ENCODE measurements at places on chromosomes 6 and 20. TPM values are rescaled to one million over a fixed set of nuclear protein-coding genes. Genes with fewer than 3 reads are reported as not detected.

ASIP gene
- 37.6 TPM for total RNA-seq

DUSP15 gene
- total RNA-seq = 17.0 TPM

NNAT gene
- 4.7 TPM for total RNA-seq

DNA sequence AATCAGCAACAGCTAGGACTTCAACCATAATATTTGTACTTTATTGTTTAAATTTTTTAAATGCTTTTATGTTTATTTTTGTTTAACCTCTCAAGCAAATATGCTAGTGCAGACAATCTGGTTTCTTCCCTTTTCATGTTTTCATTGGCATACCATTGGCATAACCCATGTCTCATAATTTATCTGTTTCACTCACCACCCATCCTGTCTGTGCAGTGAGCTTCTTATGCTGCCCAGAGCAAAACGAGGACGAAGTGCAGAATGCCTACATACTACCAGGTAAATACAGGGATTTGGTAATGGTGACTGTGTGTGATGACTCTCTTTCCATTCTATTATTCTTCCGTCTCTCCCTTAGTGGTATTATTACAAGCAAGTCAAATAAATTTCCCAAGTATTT, 361.4 kb upstream of the KCNQ5 start:
- DNase-seq = no peak

GRCh38 chr6:166969390-166970002, 13.1 kb upstream of the RNASET2 start:
- no peak for DNase-seq

DNA sequence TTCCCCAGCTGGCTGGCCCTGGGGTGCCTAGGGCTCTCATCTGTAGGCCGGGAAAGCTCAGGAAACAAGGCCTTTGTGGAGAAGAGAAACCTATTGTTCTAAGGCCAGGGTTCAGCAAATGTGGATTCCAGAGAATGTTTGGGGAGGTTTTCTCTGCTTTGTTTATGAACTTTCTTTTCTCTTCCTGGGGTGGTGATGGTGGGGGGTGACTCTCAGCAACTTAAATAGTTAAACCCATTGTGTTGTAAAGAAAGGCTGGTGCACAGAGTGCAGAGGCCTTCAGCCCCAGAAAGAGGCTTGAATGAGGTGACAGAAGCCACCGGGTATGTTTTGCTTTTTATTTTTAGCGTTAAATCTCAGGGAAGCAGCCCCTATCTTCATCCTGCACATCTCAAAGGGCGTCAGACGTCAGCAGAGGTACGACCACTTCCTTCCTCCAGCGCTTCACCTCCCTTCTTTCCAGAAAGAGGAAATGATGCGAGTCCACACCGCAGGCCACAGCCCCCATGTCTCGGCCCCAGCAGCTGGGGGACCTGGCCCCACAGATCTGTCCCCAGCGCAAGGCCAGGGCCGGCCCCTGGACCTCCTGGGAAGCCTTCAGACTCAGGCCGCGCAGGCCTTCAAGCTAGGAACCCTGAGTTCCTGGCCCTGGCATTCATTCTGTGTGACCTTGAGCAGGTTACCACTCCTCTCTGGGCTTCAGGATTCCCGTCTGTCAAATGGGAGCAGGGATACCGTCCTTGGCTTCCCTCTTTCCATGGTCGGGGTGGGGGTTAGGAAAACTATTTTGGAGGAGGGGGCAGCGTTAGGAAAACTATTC, 605 bp upstream of the PPP1R16B start:
- no peak for DNase-seq

ENPP3 gene
- 0.88 TPM for total RNA-seq

DNA sequence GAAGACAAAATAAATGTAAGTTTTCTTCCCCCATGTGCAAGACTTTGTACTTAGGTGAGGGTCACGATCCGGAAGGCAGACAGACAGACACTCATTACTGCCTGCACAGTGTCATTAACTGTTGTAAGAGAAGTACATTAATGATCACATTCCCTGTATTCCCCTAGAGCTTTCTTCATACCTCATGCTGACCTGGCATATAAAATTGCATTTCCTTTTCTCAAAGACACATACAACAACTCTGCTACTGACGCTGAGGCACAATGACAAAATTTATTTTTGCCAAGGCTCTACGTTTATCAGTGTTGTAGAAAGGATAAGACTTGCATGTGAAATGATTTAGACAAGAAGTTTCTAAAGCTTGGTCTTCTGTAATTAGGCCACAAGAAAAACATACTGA, 3.0 kb upstream of the SYCP2 start:
- no peak for DNase-seq

GRCh38 chr6:7171119-7171518, 63.4 kb downstream of the RREB1 start:
- no peak for DNase-seq

DNA sequence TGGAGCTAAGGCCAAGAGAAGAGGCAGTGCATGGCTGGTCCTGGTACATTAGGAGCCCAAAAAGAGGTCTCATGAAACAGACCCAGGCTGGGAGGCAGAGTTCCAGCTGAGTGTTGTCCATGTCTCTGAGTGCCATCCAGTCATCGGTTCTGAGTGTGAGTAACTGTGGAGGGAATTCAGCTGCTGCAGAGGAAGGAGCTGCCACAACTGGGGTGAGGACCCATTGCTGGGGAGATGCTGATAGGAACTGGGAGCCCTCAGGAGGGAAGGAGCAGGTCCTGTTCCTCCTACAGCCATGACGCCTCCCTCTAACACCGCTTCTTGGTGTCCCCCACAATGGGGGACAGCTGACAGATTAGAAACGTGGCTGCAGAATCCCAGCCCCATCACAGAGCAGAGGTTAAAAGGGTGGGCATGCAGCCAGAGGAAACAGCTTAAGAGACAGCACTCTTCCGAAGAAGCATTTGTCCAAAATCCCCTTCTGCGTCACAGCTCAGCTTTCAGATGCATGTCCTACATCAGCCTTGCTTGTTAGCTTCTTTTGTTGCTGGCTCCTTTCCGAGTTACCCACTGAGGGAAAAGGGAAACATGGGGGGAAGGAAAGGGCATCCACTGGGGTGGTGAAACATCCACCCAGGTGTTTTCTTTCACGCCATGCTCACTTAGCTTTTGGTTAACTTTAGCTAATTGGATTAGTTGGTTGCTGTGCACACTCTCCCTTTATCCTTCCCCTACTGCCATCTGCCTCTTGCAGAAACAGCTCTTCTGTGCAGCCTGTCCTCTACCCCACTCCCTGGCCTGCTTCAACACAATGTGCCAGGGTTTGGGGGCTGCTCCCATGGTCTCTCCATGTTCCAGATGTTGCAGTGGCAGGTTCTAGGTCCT, 239.2 kb downstream of the SYNDIG1 start:
- no peak for DNase-seq

DNA sequence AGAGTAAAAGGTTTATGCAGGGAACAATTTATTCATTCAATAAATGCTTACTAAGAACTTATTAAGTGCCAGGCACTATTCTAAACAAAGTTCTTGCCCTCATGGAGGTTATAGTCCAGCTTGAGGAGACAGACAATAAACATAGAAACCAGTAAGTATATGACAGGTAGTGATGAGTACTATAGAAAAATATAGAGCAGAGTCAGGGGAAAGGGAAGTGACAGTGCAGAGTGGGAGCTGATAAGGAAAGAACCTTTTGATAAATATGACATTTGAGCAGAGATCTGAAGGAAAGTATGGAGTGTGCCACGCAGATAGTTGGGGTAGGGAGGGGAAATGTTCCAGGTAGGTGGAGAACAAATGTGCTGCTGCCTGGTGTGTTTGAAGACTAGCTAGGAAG, 12.1 kb downstream of the ACSS2 start:
- no peak for DNase-seq

- DNase-seq = no peak
Observed at GRCh38 chr6:138246650-138247440, 28.6 kb upstream of the PBOV1 start.

DNA sequence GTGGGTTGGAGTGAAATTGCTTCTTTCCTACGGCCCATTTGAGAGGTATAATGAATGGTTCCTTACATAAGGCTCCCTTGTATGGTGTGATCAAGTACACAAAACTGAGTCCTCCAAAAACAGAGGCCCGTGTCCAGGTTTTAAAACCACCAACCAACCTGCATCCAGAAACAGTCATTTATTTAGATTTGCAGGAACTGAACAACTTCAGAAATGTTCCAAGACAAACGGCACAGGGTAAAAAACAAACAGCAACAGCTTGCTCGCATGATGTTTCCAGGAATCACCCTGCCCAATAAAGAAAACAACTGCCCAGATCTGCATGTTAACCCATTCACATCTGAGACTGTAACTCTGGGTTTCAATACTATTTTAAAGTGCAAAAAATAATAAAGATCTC, 40.2 kb upstream of the TRAM2 start:
- DNase-seq = no peak

- no peak for DNase-seq
Observed at GRCh38 chr20:45503403-45503802, 12.0 kb downstream of the SPINT3 start.

DNA sequence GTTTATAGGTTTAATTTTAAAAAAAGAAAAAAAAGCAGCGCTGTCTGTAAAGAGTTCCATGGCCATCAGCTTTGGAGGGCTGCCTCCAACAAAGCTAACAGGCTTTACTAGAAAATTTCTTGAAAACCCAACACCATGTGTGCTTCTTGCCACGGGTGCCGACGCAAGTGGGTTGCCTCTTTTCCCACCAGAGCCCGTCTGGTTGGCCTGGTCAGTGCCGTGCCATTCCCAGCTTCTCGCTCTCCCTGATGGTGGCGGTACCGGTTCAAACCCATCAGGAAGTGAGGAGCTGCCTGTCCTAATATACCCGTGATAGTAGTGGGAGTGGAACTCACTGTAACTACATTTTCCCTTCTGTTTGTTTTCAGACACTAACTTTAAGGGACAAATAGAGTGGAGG, 73.7 kb downstream of the CDH4 start:
- no peak for DNase-seq

DNA sequence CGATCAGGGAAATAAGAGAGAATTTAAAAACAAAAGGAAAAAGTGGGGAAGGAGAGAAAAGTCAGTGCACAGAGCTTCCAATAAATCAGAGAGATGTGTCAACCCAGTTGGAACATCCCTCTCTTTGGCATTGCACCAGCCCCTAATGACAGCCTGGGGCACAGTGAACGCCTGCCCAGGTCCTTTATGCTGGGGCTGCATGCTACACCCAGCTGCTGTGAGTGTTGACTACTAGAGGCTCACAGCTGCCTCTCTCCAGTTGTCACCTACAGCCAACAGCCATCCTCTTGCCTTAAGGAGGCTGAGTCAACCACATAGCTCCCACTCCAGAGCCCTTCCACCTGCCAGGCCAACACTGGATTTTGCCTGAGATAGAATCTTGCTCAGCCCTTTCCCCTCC, 19.0 kb downstream of the OR2H2 start:
- no peak for DNase-seq

SPEF1 gene
- 0.43 TPM for total RNA-seq

- no peak for DNase-seq
Observed at GRCh38 chr6:18284261-18284660, 19.9 kb upstream of the DEK start.

SEMG1 gene
- not detected for total RNA-seq

DNA sequence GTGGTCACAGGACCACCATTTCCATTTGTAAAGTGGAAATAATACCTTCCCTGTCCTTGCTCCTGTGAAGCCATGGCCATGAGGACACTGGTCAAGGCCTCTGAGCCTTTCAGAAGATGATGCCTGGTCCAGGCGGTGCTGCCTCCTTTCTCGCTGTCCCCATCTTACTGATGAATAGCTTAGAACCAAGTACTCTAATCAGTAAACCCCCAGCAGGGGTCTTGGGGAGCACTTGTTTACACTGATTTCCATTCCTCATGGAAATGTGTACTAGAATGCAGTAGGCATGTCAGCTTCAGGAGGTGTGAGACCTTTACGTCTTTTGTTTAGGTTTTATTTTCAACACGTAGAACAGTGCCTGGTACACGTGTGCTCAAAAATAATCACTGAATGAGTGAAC, 75.1 kb downstream of the DZANK1 start:
- DNase-seq = no peak

DNA sequence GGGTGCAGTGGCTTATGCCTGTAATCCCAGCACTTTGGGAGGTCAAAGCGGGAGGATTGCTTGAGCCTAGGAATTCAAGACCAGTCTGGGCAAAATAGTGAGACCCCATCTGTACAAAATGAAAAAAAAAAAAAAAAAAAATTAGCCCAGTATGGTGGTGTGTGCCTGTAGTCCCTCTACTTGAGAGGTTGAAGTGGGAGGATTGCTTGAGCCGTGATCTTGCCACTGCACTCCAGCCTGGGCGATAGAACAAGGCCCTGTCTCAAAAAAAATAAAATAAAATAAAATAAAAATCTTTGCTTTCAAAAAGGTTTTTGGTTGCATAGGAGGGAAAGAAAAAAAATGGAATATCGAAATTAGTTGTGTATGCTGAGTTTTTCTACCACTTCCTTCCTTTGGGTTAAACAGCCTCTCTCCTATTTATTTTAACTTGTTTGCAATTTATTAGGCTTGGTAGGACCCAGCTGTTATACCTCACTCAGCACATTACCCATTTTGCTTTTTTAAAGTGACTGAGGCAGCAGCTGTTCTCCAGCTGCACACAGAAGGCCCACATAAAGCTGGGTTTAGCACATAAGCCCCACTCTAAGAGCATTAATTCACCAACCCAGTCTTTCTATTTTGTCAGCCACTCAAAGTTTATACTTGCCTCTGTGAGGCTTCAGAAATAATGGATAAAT, 152.3 kb downstream of the ZFAND3 start:
- no peak for DNase-seq

VWA7 gene
- 1.2 TPM for total RNA-seq

PCK1 gene
- 0.58 TPM for total RNA-seq

COL12A1 gene
- 277 TPM for total RNA-seq

TBXT gene
- total RNA-seq = not detected

BNIP5 gene
- not detected for total RNA-seq

DNA sequence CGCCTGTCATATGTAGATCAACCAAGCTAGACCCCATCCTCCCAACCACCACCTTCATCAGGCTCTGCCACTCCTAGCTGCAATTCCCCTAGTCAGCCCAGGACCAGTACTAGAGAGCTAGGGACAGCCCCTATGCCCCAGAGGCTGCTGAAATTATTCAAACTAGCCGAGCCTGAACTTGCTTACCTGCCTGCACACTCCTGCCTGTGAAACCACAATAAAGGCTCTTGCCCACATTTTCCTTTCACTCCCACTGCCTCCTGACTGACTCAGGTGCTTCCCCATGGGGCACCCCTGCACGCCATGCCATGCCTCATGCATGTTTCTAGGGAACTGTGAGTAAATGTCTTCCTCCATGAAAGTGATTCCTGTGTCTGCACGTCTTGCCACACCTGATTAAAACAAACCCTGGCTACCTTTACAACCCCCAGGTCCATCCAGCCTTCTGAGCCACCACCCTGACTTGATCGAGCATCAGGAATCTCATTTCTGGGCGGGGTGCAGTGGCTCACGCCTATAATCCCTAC, 66.5 kb upstream of the IER3 start:
- DNase-seq = no peak

GRCh38 chr6:148112851-148113319, 229.8 kb upstream of the SASH1 start:
- no peak for DNase-seq

DNA sequence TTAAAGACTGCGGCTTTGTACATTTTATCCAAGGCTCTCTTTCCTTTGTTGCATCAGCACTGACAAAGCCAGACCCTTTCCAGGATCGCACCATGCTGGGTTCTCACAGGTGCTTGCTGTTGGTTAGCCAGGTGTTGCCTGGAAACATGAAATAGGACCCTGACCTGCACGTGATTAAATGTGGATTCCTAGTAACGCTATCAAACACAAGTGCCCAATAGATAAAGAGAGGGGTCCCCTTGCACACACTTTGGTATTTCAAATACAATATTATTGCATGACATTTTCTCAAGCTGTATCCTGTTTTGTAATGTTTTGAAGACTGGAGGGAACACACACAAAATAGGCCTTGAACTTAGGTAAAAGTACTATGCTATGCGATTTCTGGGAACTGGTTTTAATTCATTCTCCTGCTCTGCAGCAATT, 73.3 kb downstream of the AKAP12 start:
- no peak for DNase-seq

All from ovary (tissue), 10 donors.